ENCODE measurements at places on chromosomes 6 and 20. TPM values are rescaled to one million over a fixed set of nuclear protein-coding genes. Genes with fewer than 3 reads are reported as not detected.

Gene C20orf144
- total RNA-seq: 0.09 TPM

Gene ADGRF4
- total RNA-seq: not detected

Gene CLPSL2
- total RNA-seq: not detected

Gene FOXS1
- not detected for total RNA-seq

Gene ENPP1
- 56.5 TPM for total RNA-seq

Gene CST1
- total RNA-seq: not detected

Gene DOK5
- not detected for total RNA-seq

Gene GTSF1L
- total RNA-seq: not detected

Gene MOCS1
- 11.7 TPM for total RNA-seq

Gene HTR1E
- not detected for total RNA-seq

Gene ZBTB46
- total RNA-seq: 10.9 TPM

Gene FAM184A
- total RNA-seq: 18.0 TPM

Gene EPPIN
- not detected for total RNA-seq

Gene TPBG
- 0.39 TPM for total RNA-seq

Gene KCNK16
- not detected for total RNA-seq

Gene WFDC12
- total RNA-seq: not detected

Gene SCRT2
- not detected for total RNA-seq

Gene CCN6
- not detected for total RNA-seq

Gene RIPPLY2
- not detected for total RNA-seq

Gene PLA2G7
- total RNA-seq: not detected

Gene SLC25A27
- 0.32 TPM for total RNA-seq

Gene SOBP
- 6.9 TPM for total RNA-seq

Gene ZNF165
- total RNA-seq: 8.6 TPM

Gene TGM2
- 4.2 TPM for total RNA-seq

Gene TFAP2D
- total RNA-seq: not detected

Gene RPS21
- 2,647 TPM for total RNA-seq

Gene HLA-DQB2
- total RNA-seq: not detected

Gene SIRPD
- total RNA-seq: not detected

Gene TFAP2A
- total RNA-seq: not detected

Gene GRM1
- not detected for total RNA-seq

Gene CEP250
- 55.3 TPM for total RNA-seq

Gene DEF6
- total RNA-seq: 10.0 TPM

Gene RRAGD
- total RNA-seq: 0.39 TPM

Gene OR12D1
- total RNA-seq: not detected

Gene C20orf204
- 36.8 TPM for total RNA-seq

Gene CBFA2T2
- 7.3 TPM for total RNA-seq

Gene ENPP5
- total RNA-seq: not detected

Gene PRL
- not detected for total RNA-seq

Gene NDRG3
- total RNA-seq: 36.0 TPM

Gene GPR6
- total RNA-seq: not detected

Gene RGS17
- total RNA-seq: not detected

Gene PHACTR2
- total RNA-seq: 39.1 TPM

Gene TBC1D32
- total RNA-seq: 4.8 TPM

Gene PNLDC1
- not detected for total RNA-seq

Gene EFCAB8
- 0.22 TPM for total RNA-seq

Gene LPIN3
- total RNA-seq: 14.2 TPM

Gene ACTR5
- 20.5 TPM for total RNA-seq

Gene L3MBTL3
- 2.5 TPM for total RNA-seq

Gene SLC16A10
- 11.3 TPM for total RNA-seq

Gene AGER
- total RNA-seq: 0.41 TPM

Gene JAG1
- total RNA-seq: 18.1 TPM

Gene DEFB132
- total RNA-seq: not detected

Gene ZKSCAN3
- total RNA-seq: 7.4 TPM

Gene PROCR
- 1.4 TPM for total RNA-seq

Gene CD93
- not detected for total RNA-seq

Gene CDH4
- not detected for total RNA-seq

Data from HepG2 (cell line).